ENCODE measurements at places on chromosomes 12 and 14.

- DNase-seq, result no peak
These were observed 90.2 kb downstream of the LIN7A start for GRCh38 chr12:80847575-80847974.

- DNase-seq, result peak; percentile 29
These were observed 47.7 kb upstream of the MAP3K9 start for GRCh38 chr14:70856851-70857495.

- DNase-seq, result peak; percentile 87
These were observed at the start of gene SLC48A1 for GRCh38 chr12:47773062-47773857. Gene SLC48A1, plus strand, starts transcription at chr12:47773238. Its CDS starts 67 bp downstream, at chr12:47773305.

- no peak for DNase-seq
These were observed 28.1 kb downstream of the DYRK2 start for GRCh38 chr12:67676624-67677023.

- no peak for DNase-seq
These were observed 112.8 kb downstream of the DUSP6 start for GRCh38 chr12:89239534-89239933.

GRCh38 chr12:119044094-119044493 lies 62.8 kb downstream of the SRRM4 start:
- DNase-seq, result no peak

- DNase-seq, result peak; percentile 91
These were observed 4.4 kb upstream of the EIF5 start for GRCh38 chr14:103329401-103330347.

DNA sequence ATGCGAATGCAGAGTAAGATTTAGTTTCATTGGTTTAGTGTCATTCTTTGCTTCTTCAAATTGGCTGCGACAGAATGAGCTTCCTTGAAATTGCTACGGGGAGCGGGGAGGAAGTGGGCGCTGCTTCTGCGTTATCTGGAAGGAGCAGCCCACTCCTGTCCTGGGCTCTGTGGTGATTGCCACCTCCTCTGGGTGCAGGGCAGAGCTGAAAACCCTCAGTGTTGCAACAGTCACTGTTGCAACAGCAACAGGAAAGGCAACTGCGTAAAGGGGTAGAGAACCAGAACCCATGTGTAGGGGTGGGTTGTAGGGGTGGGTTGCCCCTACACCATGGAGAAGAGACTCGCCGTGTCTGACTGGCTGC lies 57.7 kb downstream of the MAX start:
- peak; percentile 93 for DNase-seq

DNA sequence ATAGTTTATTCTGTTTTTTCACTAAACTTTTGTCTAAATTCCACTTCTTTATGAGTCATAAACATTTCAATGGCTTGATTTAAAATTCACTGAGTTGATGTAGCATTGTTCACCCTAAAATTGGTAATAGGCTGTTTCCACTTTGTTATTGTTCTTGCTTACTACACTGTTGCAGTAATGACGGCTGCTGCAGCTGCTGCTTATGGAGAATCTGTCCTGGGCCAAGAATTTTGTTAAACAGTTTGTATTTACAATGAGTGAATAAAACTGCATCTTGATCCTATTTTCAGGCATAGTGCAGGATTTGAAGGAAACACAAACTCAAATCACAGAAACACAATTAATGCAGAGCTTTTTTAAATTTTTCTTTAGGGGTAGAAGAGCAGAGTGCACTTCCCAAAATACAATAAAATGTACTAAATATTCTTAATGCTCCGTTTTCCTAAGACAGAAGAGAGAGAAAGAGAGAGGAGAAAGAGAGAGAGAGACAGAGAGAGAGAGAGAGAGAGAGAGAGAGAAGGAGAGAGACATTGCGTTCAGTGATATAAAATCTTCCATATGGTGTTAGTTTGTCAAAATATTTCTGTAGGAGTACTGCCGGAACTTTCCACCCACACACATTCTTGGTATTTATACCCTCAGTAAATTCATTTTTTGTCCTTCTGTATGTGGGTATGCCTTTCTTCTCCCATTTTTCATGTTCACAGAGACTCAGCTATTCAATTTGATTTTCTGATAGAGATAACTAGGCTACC lies 266.4 kb downstream of the LRFN5 start:
- no peak for DNase-seq

- no peak for DNase-seq
These were observed 583.5 kb upstream of the ATP2B1 start for GRCh38 chr12:90292183-90292582.

DNA sequence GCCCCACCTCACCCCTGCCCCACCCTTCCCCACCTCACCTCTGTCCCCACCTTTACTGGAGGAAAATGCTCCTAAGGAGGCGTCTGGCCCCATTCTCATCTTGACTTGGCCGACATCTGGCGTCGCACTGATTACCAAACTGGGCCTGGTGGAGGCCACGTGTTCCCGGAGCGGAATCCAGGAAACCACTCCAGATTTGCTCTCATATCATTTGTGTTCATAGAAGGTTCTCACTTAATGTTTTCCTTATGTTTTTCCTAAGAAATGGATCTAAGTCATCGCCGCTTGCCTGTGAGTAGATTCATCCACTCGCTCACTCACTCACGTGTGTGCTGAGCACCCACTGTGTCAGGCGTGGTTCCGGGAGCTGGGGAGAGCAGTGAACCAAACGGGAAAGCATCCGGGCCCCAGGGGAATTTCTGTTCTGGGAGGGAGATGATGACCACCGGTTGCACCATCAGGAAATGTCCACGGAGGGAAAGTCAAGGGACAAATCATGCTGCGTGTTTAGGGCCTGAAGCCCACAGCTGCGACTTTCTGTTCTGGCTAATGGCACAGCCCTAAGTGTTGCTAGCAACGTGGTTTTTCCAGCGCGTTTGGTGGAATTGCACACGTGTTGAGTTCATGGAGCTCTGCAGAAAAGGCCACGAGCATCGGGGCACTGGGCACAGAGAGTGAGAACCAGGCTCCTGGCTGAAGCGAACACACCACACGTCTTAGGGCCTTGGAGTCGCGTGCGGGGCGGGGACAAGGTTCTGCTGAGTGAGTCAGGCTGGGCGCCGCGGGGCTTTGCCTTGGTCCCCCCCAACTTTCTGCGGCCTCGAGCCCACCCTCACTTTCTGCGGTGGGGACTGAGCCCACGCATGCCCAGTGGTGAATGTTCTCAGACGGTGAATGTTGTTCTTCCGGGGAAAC lies 57.7 kb downstream of the ADGRD1 start:
- no peak for DNase-seq

GRCh38 chr14:53020193-53020932 lies 69.5 kb upstream of the FERMT2 start:
- DNase-seq, result no peak

DNA sequence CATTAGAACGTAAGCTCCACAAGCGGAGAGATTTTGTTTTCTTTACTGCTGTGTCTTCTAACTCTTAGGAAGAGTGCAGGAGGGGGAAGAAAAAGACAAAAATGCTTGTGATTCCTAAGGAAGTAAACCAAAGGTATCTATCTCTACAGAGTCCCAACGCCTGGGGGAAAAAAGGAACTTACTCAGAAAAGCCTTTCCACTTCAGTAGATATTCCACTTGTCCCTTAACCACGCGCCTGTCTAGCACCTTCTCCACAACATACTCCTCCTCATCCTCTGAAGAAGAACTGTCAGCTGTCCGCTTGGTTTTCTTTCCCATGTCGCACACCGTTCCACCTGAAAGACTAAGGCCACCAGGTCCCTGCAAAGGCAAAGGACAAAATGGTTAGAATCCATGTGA lies 22.6 kb downstream of the CBX5 start:
- DNase-seq, result no peak

DNA sequence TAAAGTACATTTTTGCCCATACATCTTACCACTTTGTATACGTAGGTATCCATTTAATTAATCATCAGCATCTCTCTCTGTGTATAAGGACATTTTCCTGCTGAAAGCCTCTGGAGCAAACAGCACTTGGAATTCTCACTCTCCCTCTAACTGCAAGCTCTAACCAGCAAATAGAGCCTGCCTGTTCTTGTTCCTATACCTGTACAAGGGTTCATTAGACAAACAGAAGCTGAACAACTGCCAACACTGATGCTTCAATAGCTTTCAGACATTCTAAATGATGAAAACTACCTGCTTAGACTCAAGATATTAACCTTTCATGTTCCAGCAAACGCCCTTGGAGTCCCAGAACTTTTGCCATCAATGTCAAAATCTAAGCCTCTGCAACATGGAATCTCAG lies 98.0 kb downstream of the KCNH5 start:
- no peak for DNase-seq

DNA sequence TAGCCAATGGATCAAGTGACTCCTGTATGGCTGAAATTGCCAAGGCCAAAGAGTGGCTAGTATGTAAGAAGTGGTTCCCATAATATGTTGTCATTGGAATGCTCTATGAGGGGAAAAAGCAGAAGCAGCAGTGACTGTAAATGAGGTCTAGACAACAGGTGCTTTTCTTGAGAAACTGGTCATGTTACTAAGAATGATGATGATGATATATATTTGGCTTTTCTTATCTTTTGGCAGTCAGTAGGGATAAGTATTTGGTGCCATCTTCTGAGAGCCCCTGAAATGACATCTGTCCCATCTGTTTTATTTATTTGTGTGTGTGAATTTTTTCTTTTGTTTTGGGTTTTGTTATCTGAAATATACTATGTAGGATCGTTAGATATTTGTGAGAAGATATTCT lies 141.7 kb downstream of the SYT1 start:
- DNase-seq, result no peak

DNA sequence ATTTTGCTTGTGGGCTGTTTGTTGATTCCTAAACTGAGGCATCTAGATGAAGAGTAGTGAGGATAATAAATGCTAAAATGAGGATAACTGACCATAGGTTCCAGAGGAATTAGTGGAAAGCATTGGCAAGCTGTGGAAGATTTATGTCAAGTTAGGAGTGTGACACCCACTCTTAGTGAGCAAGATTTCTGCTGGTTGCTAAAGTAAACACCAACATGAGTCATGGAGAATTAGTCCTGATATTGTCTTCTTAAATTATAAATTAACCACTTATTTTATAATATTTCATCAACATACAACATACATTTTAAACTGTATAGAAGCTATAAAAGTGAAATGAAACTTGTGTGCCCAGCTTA lies 328.2 kb downstream of the RPL10L start:
- DNase-seq, result no peak

- DNase-seq, result no peak
These were observed 17.7 kb upstream of the PELI2 start for GRCh38 chr14:56100556-56100955.

- DNase-seq, result peak; percentile 19
These were observed 314.8 kb upstream of the FKBP4 start for GRCh38 chr12:2479851-2480535.

GRCh38 chr14:28356819-28357218 lies 409.8 kb upstream of the FOXG1 start:
- no peak for DNase-seq

- no peak for DNase-seq
These were observed 12.2 kb downstream of the FBXL14 start for GRCh38 chr12:1581973-1582708.

- no peak for DNase-seq
These were observed 98.0 kb downstream of the MYRFL start for GRCh38 chr12:69922999-69923398.

GRCh38 chr12:65051218-65051617 lies 69.9 kb downstream of the WIF1 start:
- DNase-seq, result no peak

- DNase-seq, result no peak
These were observed 54.6 kb downstream of the ARF6 start for GRCh38 chr14:49947506-49947905.

DNA sequence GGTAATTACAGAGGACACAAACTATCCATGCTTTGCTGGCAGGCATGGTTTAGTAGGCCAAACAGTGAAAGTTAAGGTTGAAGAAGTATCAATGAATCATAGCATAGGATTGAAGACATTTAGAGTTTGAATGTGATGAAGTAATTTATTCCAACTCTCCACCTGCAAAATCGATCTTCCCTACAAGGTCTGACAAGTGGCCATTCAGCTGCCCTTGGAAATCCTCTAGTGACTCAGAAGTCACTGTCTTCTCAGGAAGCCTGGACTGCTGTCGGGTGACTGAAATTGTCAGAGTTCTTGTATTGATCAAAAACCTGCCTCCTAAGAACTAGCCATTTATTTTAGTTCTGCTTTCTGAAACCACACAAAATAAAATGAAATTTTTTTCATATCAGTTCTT lies 17.7 kb upstream of the STXBP6 start:
- no peak for DNase-seq

DNA sequence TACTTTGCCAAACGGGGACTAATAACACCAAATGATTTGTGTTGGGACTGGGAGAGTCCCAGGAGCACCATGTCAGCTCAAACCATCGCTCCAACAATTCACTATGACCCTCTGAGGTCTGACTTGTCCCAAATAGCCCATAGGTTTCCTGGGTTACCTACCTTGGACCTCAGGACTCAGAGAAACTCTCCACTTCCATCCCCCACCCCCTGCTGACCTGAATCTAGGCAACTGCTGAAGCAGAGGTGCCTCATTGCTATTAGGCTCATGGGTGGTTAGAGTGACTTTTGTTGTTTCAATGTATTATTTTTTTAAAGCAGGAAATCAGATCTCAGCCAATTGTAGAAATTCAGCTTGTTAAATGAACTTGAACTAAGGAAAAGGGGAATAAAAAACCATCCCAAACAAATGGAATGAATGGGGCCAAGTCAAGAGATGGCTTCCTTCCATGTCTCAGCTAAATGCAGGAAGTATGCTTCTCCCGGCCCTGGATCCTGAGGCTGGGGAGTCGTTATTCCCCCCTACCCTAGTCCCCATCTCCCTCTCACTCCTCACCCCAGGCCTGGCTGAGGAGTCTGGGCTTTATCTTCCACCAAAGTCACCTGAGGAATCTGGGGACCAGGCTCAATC lies 80.9 kb upstream of the SLC24A4 start:
- DNase-seq, result no peak

GRCh38 chr12:86948851-86949250 lies 692.7 kb upstream of the MGAT4C start:
- no peak for DNase-seq

GRCh38 chr14:81433378-81433777 lies 33.3 kb upstream of the STON2 start:
- no peak for DNase-seq

GRCh38 chr14:48527832-48528231 lies 852.4 kb upstream of the MDGA2 start:
- DNase-seq, result no peak

GRCh38 chr14:79786522-79786921 lies 424.8 kb downstream of the DIO2 start:
- no peak for DNase-seq

- DNase-seq, result peak; percentile 44
These were observed 255.9 kb downstream of the DPF3 start for GRCh38 chr14:72638021-72638420.

DNA sequence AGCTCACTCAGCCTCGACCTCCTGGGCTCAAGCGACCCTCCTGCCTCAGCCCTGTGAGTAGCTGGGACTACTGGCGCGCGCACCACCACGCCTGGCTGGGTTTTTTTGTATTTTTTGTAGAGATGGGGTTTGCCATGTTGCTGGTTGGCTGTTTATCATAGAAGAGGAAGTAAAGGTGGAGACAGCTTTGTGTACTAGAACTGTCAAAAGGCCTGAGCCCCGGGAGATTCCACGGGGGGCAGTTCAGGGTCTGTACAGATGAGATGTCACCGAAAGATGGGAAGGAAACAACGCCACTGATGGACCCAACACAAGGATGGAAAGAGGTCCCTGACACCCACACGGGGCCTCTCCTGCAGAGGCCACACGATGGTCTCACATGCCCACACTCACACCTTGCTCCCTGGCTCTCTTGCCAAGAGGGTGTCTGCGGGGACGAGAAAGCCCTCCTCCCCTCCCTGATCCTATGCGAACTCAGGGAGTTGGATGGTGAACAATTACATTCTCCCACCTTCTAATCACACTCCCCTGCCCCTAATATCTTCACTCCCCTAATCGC lies 66.6 kb downstream of the KDM2B start:
- no peak for DNase-seq
